ENCODE measurements at places on chromosomes 11 and 22.

DNA sequence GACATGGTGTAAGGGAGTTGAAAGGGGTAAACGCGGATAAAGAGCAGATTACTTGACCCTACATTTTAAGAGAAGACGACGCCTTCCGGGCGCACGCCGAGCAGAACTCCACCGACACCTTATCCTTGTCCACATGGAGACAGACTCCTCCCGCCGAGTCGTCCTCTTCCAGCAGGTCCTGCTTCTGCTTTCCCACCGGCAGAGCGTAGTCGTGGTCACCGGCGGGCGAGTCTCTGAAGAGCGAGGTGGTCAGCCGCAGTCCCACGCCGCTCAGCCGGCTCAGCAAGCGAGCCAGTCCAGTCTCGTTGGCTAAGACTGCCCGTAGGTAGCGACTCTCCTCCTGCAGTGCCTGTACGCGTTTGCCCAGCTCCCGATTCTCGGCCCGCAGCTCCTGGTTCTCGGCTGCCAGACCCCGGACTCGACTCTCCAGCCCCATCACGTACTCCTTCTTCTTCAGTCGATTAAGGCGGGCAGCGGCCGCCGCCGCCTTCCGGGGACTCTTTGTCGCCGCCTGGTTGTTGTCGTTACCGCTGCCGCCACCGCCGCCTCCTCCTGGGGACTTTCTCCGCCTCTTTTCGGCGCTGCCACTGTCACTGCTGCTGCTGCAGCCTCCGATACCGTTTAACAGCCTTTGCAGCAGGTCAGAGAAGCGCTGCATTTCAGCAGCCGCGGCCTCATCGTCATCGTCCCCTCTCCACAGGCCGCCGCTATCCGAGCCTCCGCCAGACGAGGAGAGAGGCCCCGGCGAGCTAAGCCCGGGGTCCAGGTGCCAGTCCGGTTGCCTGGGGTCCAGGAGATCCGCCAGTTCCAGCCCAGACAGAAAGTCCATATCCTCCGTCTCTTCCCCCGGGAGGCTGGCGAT is 945 bp downstream of the CREBZF start:
- peak overlapping the region; percentile 89 for H3K27ac ChIP-seq
- H3K36me3 ChIP-seq, result peaks cover 43% of the 10 kb centered on the region
- H3K4me1 ChIP-seq, result peaks cover 43% of the 10 kb centered on the region

DNA sequence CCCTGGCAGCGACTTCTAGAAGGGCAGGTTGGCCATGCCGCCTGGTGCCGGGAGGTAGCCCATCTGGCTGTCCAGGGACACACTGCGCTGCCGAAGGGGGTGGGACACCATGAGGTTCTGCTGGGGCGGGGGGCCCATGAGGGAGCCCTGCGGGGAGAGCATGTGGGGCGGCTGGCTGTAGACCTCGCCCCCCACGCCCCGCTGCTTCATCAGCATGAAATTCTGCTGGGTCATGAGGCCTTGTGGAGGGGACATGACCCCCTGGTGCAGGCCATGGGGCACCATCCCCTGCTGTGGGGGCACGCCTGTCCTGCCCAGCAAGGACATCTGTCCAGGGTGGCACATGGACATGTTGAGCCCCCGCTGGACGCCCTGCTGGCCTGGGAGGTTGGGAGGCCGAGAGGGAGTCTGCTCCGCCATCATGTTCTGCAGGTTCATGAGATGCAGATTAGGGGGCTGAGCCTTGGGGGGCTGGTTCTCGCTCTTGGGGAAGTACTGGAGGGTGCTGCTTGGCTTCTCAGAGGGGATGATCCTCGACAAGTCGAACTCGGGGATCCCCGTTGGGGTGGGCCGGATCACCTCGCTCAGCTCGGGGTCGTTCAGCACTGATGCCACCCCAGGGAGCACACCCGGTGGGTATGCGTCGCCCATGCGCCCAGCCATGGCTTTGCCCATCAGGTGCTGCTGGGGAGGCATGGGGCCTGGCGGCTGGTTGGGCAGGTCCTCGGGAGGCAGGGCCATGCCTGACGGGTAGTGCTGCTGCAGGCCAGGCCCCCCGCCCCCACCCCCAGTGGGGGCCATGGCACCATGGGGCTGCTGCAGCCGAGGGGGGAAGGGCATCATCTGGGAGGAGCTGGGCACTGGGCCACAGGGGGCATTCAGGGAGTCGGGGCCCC is 15.0 kb downstream of the CXCR5 start:
- DNase-seq, result no peak
- H3K4me3 ChIP-seq, result no peak overlapping the region
- peaks cover 20% of the 10 kb centered on the region for H3K36me3 ChIP-seq
- peaks cover 42% of the 10 kb centered on the region for H3K4me1 ChIP-seq
- H3K27ac ChIP-seq, result no peak overlapping the region

GRCh38 chr11:62954478-62954877 is 30.3 kb downstream of the SLC22A6 start:
- H3K4me3 ChIP-seq, result no peak overlapping the region
- H3K4me1 ChIP-seq, result no peaks in the 10 kb centered on the region
- H3K27me3 ChIP-seq, result peaks cover 7% of the 10 kb centered on the region
- no peak overlapping the region for H3K27ac ChIP-seq

- no peak overlapping the region for H3K27ac ChIP-seq
- no peak overlapping the region for H3K4me3 ChIP-seq
- peaks cover 2% of the 10 kb centered on the region for H3K27me3 ChIP-seq
- DNase-seq, result no peak
Observed at GRCh38 chr22:50684501-50684900, 11.9 kb downstream of the SHANK3 start.

DNA sequence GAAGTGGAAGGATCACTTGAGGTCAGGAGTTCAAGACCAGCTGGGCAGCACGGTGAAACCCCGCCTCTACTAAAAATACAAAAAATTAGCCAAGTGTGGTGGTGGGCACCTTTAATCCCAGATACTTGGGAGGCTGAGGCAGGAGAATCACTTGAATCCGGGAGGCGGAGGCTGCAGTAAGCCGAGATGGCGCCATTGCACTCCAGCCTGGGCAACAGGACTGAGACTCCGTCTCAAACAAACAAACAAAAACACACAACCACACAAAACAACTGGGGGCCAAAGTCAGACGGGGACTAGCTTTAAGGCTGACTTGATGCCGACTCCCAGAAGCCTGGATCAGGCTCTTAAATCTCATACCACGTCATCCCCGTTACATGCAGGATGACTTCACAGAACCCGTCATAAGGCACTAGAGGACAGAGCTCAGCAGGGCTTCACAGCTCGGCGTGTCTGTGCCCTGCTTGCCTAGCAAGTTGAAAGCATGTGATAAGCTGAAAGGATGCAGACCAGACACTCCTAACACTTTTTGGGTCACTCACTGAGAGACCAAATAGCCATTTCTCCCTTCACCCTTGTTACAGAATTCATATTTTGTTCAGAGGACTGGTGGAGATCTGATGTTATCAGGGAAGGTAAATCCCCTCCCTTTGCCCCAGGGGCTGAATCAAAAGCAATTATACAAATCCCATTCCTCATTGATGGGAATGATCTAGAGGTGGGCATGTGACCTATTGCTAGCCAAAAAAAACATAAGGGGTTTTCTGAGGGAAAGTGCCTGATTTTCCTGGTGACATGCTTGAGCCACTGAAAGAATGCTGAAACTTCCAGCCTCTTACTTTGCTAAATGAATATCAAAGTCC is 65.4 kb downstream of the GAB2 start:
- H3K27me3 ChIP-seq, result no peaks in the 10 kb centered on the region
- no peaks in the 10 kb centered on the region for H3K36me3 ChIP-seq
- H3K4me3 ChIP-seq, result no peak overlapping the region
- H3K4me1 ChIP-seq, result peaks cover 26% of the 10 kb centered on the region

Measured in activated naive CD8-positive, alpha-beta T cell treated with anti-CD3 and anti-CD28 coated beads, Interleukin-2, amount 50 U/mL, for 24 hours (primary cell).